ENCODE measurements at places on chromosomes 13 and 19.

DNA sequence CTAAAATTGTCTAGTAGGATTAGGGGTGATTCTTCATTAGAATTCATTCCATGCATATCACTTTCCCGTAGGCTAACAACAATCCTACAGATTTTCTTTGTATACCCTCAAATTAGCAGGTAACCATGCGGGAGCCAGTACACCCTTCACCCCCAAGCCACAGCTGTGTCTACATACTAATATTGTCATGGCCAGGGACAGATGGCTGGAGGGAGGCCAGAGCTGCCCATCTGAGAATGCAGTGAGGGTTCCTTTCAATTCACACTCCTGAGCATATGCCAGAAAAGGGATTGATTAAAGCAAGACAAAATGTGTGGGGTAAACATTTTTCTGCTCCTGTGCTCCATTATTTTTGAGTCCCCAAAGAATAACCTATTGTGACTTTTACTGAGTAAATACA lies 68.9 kb downstream of the FREM2 start:
- DNase-seq = no peak

DNA sequence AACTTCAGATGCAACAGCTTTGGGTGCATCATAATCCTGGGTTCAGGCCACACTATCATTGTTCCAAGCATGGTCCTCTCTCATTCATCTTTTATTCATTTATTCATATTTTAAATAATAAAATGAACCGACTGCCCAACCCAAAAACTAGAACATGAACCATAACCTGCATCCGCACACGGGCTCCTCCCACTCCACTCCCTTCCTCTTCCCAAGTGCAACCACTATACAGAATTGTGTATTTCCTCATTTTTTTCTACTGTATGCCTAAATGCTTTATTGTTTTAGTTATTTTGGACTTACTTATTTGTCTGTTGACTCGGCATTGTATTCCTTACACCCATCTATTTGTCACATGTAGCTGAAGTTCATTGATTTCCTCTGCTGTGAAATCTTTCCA lies 30.7 kb upstream of the POMP start:
- no peak for DNase-seq

DNA sequence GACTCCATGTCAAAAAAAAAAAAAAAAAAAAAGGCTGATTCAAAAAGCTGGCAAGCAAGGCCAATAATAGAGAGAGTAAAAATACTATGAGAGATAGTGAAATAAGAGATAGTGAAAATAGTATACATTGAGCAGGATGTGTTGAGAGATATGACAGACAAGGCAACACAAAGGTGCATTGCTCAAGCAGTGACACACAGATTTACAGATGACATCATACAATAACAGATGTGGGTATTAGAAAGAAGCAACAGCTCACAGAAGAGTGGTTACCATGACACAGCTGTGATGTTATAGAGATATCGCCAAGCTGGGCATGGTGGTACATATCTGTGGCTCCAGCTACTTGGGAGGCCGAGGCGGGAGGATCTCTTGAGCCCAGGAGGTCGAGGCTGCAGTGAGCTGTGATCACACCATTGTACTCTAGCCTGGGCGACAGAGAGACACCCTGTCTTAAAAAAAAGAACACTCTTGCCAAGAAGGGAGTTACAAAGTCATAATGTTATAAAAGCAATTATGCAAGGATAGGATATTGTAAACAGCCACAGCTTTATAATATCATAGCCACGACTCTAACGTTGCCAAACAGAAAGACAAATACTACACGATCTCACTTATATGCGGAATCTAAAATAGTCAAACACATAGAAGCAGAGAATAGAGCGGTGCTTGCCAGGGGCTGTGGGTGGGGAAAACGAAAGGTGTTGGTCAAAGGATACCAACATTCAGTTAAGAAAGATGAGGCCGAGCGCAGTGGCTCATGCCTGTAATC lies 10.3 kb downstream of the TNFSF9 start:
- no peak for DNase-seq

DNA sequence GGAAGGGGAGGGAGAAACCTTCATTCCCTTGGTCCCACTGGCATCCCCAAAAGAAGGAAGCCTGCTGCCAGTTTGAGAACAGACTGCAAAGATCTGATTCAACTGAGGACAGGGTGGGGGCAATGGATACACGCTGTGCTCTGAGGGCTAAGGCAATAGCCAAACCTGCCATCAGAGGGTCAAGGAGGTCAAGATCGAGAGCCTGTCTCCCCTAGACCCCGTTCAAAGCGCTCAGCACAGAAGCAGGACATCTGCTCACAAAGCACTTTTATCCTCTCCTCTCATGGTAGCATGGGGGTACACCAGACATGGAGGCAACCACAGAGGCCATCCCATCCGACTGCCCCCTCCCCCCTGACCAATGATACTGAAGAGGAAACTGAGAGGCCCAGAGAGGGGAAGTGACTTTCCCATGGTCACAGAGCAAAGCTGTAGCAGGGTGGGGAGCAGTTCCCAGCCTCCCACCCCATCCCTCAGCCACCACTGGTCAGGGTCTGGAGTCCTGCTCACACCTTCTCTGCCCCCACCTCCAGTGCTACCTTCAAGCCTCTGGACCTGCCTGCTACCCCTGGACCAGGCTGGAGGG lies 11.1 kb downstream of the POU2F2 start:
- DNase-seq = no peak

DNA sequence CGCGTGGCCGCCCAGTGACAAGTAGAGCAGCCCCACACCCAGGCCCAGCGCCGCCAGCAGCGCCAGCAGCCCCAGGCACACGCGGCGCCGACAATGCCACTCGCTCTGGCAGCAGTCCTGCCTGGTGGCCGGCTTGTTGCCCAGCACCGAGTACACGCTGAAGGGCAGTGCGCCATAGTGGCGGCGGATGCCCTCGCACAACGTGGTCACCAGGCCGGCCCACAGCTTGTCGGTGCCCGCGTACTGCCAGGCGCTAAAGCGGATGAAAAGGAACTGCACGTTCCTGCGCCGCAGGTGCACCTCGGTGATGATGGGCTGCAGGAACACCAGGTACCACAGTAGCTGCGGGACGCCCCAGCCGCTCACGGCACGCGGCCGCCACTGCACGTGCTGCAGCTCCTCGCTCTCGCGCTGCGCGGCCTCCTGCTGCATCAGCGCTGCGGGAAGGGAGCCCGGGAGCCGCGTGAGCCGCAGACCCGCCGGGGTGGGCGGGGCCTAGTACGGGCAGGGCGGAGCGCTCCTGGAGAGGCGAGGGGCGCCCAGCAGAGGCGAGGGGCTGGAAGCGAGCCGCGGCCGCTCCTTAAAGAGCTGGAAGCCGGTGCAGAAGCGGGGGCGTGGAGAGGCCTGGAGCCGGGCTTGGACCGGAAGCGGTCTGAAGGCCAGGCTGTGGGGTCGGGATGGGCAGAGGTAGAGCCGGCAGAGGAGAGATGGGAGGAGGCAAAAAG lies 7.3 kb downstream of the NKPD1 start:
- peak; percentile 72 for DNase-seq

GRCh38 chr13:52925775-52926285 lies 77.4 kb upstream of the PCDH8 start:
- no peak for DNase-seq

Measured in common myeloid progenitor, CD34-positive (primary cell).